ENCODE measurements at places on chromosomes 12 and 14. TPM values are rescaled to one million over a fixed set of nuclear protein-coding genes. Genes with fewer than 3 reads are reported as not detected.

GRCh38 chr12:26614011-26614616 lies 218.9 kb downstream of the ITPR2 start:
- DNase-seq, result no peak

DNA sequence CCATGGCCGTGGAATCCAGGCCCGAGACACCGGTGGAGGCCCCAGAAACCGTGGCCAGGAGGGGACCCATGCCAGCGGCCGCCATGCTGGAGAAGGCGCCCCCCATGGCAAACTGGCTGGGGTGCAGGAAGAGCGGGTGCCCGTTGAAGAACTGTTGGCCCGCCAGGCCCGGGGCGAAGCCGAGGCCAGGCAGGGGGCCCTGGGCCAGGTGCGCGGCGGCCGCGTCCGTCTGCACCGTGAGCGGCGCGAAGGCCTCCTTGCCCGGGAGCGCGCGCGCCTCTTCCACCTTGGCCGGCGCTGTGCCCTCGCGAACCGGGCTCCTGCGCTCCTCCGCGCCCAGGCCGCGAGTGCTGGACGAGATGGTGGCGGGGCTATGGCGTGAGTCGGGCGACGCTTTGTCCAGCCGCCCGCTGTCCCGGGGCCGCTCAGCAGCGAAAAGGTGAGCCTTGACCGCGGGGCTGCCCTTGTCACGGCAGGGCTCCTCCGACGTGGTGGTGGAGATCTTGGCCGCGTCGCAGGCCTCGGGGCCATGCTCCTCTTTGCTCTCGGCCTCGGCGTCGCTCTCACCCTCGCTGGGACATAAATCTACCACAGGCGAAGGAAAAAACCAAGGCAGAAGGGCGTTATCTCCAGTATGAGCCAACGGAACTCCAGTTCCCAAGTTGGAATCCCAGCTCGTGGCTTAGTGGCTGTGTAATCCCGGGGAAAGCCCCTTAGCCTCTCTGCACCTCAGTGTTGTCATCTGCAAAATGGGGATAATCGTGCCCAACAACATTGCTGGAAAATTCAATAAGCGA lies 9.5 kb downstream of the TBX3 start:
- no peak for DNase-seq

GRCh38 chr12:72888693-72889092 lies 616.5 kb downstream of the TRHDE start:
- DNase-seq, result no peak

GRCh38 chr14:33370426-33370825 lies 431.7 kb downstream of the NPAS3 start:
- no peak for DNase-seq

Gene ESRRB
- 0.11 TPM for total RNA-seq

Gene MMP19
- not detected for total RNA-seq

Gene RNASE7
- not detected for total RNA-seq

Gene FITM1
- 2.4 TPM for total RNA-seq
